ENCODE measurements at places on chromosomes 16 and 17.

DNA sequence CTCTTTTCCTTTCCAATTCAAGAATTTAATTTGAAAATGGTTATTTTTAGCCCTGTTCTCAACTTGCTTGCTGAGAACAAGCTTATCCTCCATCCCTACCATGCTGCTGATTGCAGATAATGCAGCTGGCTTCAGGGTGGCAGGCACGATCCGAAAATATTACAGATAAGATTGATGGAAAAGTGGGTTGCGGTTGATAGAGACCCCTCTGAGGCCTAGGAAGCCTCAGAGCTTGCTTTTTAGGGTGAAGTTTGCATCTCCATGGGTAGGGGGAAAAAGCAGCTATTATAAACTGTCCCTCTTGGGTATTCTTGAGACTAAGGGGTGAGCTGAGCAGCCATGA lies 116.5 kb upstream of the GOT2 start:
- no peak for DNase-seq

- no peak for DNase-seq
These were observed 35.2 kb downstream of the TNFRSF13B start for GRCh38 chr17:16936536-16937310.

DNA sequence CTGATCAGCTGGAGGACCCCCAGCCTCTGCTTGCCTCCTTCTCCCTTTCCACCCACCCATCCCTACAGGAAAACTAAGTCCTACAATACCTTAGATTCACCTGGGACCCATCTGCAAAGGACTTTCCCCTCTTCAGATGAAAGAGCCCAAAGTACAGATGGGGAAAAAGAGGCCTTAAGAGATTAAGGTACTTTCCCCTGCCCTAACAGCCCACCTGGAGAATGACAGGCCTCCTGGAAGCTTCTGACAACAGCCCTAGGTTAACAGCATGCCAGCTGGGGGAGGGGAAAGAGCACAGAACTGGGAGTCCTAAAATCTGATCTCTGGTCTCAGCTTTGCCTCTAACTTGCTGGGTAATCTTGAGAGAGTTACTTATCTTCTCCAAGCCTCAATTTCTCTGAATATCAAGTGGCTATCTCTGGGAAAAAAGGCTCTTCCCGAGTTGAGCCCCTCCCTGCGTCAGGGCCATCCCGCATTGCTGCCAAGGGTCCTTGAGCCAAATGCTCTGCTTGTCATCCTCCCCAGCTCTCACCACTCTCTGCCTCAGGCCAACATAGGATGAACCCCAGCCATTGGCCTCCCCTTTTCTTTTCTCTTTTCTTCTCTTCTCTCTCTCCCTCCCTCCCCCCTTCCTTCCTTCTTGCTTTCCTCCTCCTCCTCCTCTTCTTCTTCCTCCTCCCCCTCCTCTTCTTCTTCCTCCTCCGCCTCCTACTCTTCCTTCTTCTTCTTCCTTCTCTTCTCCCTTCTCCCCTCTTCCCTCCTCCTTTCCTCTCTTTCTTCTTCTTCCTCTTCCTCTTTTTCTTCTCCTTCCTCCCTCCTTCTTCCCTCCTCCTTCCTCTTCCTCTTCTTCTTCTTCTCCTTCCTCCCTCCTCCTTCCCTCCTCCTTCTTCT lies 22.5 kb upstream of the SP6 start:
- no peak for DNase-seq

DNA sequence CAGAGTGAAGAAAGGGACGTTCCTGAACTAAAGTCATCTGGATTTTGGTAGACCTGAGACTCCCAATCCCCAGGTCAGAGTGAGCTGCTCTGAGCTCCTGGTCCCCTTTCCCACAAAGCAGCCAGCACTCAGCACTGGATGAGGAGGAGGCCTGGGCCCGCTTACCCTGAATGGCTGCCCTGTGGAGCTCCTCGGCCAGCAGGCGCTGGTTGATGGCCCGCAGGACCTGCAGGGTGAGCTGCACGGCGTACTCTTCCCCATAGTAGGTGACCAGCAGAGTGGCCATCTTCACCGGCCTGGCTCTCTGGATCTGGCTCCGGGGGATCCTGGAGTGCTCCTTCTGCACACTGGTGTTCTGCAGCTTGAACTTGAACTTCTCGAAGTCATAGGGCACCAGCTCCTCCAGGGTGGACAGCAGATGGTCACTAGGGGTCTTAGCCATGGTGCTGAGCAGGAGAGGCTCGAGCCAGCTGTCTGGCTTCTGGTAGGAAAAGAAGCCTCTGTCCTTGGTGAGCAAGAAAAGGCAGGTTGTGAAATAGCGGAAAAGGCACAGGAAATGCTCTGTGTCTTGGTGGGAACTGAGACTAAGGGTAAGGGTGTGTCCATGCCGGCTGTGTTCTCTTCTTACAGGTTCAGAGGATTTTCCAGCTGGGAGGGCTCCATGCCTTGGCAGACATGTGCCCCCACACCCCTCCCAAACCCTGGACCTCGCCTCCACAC lies at the start of gene MEFV:
TSS of gene MEFV (minus strand) at position 488 of the 720 bp plus-strand sequence. CDS start at position 442, 46 bp downstream.
- DNase-seq, result no peak

DNA sequence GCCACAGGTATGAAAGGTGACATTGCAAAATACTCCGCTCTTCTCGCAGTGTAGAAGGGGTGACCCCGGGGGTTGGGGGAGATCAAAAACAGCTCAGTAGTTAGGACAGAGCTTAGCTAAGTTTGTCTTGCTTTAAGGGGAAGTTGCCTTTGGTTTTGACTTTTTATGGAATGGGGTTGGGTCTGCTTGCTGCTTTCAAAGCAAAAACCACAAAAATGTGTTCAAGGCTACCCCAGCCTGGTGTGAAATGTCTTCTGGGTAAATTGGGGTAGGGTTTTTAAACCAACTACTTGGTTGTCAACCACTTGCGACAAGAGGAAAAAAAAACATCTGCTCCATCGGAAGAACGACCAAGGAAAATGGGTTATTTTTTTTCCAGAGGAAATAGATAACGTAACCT lies 6.2 kb downstream of the FUS start:
- DNase-seq, result no peak
